Foreskin fibroblast (primary cell): ENCODE measurements at places on chromosomes 12 and 14.

- DNase-seq, result peak; percentile 98
These were observed at the start of gene KANSL2 for GRCh38 chr12:48681710-48682532. Gene KANSL2, minus strand, starts transcription at chr12:48682238. Its CDS starts 606 bp downstream, at chr12:48681632.

DNA sequence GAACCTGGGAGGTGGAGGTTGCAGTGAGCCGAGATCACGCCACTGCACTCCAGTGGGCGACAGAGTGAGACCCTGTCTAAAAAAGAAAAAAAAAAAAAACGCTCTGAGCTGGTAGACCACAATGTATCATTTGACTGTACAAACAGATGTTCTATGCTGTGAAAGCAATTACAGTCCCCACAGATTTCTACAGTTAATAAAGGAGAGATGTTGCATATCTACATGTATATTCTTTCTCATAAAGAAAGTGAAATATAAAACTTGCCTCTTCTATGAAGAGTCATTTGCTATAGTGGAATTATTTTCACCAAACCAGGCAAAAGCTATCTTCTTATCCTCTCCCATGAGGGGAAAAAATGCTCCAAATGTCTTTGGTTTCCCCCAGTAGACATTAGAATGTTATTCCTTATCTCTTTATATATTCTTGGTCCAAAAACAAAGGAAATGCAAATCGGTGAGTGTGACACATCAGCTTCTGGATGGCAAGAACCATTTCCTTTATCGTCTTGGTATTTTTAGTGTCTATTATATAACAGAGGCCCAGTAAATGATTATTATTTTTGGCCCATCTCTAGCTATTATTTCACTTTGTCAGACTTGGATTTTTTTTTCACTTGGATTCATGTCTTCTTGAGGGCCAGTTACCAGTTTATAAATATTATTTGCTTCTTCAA, 230.4 kb downstream of the SSPN start:
- DNase-seq, result no peak

GRCh38 chr12:114140576-114140975, 174.5 kb upstream of the RBM19 start:
- no peak for DNase-seq

DNA sequence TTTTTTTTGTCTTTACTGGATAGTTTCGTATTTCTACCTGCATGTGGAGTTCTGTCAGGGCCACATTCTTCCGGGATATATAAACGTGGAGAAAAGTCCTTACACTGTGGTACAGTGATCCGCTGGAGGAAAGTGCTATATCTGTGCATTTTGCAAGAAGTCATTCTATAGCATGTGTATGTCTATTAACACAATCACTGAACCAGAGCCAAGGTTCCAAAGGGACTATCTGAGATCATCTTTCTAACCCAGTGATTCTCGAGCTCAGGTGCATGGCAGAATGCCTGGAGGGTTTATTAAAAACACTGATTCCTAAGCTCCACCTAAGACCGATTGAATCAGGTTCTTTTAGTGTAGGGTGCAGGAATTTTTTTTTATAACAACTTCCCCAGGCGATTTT, 354.0 kb downstream of the NRXN3 start:
- DNase-seq, result no peak

GRCh38 chr12:53552361-53553327, 45.4 kb upstream of the NPFF start:
- DNase-seq, result no peak

GRCh38 chr12:32897687-32898573, 1.4 kb upstream of the PKP2 start:
- DNase-seq, result no peak

DNA sequence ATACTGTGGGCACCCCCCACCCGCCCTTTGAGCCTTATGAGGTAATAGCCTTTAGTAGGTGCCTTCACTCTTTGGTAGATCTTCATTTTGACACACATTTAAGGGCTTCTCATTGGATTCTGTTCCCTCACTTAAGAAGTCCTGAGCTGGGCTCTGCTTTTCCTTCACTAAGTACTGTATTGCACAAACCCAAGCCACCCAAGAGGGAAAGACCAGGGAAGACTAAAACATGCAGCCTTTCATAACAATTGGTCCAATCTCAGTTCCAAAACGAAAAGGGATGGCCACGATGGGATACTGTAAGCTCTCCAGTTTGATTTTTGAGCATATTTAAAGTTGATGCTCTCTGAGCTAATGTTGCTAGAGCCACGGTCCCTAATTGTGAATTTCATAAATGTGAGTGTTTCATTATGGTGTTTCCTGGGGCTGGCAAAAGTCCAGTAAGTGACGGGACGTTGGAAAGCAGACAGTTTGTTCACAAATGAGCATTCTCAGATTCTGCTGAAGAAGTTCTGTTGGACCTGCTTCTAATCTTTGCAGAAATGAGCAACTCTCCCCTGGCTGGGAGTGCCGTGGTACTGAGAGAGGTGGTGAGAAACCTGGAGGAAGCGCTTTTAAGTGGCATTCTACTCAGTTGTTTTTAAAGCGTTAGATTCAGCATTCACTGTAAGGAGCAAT, 9.4 kb downstream of the SSPN start:
- peak; percentile 63 for DNase-seq

- no peak for DNase-seq
These were observed 6.3 kb downstream of the ZNF839 start for GRCh38 chr14:102325791-102326345.

GRCh38 chr12:31931796-31932715, 27.2 kb upstream of the RESF1 start:
- no peak for DNase-seq

- DNase-seq, result no peak
These were observed 66.7 kb downstream of the AACS start for GRCh38 chr12:125131958-125132357.

GRCh38 chr12:120194226-120194533, 335 bp downstream of the GCN1 start:
- DNase-seq, result no peak

GRCh38 chr12:112480931-112481330, 62.2 kb downstream of the PTPN11 start:
- DNase-seq, result no peak

DNA sequence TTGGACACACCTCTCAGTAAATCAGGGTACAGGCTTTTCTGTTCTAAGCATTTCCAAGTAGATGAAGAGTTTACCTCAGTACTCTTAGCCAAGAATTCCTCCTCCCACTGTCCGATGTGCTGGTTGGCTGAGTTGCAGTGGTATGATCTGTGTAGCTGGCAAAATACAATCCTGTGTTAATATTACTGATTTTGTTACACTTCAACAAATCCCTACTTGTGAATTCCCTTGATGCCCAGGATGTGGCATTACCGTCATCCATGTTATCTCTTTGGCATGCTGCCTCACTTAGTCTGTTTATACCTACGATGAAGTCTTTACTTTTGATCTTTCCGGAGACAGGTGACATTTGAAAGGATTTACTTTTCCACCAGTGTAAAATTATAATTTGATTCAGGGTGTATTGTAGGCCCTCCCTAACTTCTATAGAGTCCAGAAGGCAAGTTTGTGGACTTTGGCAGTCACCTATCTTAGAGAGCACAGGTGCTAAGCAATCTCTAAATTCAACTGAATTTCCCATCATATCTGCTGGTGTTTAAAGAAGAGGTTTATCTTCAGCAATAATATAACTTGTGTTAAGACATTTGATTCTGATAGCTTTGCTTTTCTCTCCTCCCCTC, 10.1 kb downstream of the CCDC196 start:
- DNase-seq, result no peak

DNA sequence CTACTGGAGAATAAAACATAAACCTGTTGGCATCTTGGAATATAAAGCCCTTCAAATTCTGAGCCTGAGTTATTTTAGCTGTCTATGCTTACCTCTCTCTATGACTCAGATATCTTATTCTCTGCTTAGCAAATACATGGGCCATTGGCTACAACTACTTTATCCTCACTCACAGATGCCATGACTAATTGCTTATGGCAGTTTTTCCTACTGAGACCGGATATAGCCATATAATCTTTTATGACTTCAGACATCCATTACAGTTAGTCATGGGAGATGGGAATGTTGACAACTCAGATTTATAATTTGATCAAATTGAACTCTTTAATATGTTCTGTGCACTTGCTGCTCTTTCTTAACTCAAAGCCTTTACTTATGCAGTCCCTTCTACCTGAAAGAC, 502.4 kb upstream of the ATP2B1 start:
- peak; percentile 70 for DNase-seq
